ENCODE measurements at places on chromosomes 6 and 20.

DNA sequence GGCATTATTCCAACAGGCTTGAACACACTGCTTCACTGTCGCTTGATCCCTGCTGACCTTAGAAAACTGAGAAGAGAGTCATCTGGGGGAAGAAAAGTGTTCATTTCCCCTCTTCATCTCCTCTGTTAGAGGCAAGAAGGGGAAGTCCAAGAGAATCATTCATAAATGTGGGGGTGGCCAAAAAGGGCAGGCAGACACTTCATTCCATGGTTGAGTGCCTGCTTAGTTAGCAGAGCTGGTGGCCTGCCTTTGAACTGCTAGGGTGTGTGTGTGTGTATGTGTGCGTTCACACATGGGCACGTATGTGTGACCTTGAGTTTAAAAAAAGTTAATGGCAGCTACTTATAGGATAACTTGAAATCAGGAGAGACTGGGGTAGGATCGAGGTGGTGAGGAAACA is 39.4 kb upstream of the RFPL4B start:
- DNase-seq, result no peak

DNA sequence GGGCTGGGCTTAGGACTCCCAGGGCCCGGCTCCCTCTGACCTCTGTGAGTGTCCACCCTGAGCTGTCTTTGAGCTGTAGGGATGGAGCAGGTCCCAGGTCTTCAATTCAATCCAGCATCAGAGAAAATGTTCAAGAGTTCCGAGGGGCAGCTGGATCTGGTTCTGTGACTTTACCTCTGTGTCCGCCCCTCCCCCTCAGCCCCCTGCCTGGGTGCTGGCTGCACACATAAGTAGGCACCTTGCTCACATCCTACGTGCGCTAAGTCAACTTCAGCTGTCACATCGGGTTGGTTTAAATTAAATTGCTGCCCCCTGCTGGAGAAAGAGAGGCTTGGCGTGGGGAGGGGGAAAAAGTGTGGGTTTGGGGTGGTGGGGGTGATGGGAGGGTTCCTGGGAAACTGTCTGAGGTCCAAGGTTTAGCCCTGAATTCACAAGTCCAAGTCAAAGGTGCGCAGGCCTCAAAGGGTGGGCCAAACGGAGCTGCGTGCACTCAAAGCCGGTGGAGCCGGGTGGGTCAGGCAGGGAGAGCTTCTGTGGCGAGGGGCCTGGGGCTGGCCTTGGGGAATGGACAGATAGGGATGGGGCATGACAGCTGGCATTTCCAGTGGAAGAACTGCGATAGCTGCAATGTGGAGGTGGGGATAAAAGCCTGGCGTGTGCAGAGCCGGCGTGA is 3.0 kb downstream of the WFDC5 start:
- no peak for DNase-seq

DNA sequence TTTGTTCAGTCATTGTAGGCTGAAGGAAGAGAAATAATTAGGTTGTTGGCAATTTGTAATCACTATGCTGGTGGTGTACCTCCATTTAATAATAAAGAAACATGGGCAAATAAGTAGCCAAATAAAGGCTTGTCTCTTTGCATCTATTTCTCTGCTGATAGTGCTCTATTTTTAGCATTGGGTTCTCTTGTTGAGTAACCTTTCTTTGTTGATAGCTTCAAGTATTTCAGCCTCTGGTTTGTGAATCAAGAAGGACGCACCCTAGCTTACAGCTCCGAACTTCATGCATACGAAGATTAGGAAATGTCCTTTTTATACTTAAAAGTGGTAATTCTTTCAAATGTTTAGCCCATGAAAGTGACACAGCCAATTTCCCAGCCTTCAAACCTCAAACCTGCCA is 2.6 kb downstream of the PPP1R14C start:
- no peak for DNase-seq

GRCh38 chr6:16575655-16576054 is 185.6 kb downstream of the ATXN1 start:
- DNase-seq, result no peak

- DNase-seq, result no peak
These were observed 216.1 kb upstream of the MYLIP start for GRCh38 chr6:15912505-15913400.

DNA sequence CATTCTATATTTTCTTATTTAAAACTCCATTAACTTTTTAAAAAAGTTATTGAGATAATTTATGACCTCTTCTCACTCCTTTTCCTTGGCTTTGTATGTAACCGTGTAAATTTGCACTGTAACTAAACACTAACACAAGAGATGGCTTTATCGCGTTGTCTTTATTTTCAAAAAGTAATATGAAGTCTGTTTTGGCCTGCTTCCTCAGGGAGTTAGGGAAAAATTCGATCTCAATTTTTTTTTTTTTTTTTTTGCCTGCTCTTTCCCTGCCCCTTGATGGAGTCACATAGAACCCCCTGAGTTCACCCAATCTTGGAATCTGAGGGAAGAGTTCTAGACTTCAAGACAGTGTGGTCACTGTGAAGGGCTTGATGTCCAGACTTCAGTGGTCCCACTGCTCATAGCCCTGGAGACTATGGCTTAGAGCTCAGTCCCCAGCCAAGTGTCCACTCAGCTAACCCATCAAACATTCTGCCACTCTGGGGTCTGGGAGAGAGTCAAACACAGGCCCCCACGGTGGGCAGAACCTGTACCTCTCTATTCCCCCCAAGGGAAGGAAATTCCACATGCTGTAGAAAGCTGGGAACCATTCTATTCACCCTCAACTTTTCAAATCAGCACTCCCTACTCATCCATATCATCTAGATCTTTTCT is 15.7 kb upstream of the TBC1D22B start:
- no peak for DNase-seq

GRCh38 chr20:51456511-51457509 is 85.7 kb downstream of the NFATC2 start:
- DNase-seq, result no peak

DNA sequence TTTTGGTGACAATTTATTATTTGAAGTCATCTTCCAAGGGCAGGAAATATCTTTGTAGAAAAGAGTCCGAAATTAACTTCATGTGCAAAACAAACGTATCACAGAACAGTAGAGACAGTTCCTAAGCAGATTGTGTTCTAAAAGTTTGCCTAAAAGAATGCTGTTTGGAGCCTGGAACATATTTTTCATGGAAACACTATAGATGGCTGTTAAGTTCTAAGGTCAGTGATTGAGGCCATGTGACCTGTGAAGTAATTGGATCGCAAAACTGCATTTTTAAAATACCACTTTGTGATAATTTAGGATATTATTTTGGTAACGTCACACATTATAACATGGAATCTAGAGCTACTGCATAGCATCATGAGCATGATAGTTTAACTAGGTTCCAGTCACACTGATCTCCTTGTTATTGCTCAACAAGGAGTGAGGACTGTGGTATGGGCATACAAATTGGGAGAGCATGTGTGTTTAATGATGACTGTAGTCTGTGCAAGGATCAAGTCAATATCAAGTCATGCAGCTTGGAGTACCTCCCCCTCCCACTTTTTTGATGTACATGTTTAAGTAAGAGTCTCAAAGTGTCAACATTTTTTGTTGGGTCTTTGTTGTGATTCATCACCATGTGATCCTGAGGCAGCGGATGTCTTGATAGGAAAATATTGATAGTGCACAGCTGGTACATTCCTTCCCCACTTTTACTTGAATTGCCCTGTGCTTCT is 609.3 kb upstream of the CITED2 start:
- DNase-seq, result no peak

- no peak for DNase-seq
These were observed 78.4 kb upstream of the IYD start for GRCh38 chr6:150290429-150290828.

- DNase-seq, result no peak
These were observed 12.0 kb downstream of the STMN3 start for GRCh38 chr20:63641146-63641791.

DNA sequence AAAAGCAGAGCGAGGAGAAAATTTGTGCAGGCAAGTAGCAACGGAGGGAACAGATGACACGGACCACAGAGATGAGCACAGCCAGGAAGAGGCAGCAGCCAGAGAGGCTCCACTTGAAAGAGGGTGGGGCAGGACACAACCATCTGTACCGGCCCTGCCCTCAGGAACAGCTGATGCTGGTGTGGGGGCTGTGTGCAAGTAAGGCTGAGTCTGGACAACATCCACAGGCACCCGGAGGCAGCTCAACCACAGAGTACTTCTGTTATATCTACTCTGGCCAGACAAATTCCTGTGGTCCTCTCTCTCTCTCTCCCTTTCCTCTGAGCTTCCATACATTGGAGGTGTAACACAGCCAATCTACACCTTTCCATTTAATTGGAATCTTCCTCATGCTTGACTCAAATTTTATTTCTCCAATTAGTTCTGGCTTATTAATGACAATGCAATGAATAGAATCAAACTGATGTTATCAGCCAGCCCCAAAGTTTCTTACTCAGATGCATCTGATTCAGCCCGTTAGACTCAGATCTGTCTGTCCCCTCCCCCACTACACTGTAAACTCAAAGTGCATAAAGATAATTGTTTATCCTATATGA is 24.9 kb downstream of the KIF13A start:
- no peak for DNase-seq

DNA sequence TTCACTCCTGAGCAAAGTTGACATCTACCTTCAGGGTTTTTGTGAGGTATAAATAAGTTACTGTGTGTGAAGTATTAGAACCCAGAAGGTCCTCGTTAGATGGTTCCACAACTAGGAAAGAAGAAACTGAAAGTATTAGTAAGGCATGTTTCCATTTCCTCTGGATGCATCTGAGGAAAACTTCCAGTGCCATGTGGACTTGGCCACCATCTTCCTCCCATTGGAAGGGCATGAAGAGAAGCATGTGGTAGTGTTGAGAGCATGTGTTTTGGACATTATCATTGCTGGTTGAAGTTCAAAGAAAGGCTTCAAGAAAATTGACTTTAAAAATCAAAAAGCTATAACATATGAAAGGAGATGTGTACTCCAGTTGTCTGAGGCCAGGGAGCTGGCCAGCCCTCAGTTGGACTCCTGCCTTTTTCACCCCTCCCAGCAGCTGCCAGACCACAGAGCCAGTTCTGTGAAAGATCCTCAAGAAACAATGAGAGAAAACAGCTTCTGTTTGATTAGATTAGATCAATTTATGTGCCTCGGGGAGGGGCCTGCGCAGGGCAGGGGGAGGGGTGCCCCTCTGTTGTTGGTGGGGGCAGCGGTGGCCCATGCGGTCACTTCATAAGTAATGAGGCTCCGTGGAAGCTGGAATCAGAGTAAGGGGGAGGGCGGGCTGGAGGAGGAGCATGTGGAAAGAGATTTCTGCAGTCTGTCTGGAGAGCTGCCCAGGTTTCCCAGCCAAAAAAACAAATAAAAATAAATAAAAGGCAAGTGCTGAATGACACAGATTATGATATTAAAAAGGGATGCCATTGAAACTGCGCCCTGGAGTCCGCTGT is 154.0 kb downstream of the JARID2 start:
- no peak for DNase-seq

GRCh38 chr20:63968928-63969760 is 586 bp downstream of the ZNF512B start:
- DNase-seq, result no peak

All from iPS DF 19.7 (cell line).